Activated T-cell treated with anti-CD3 and anti-CD28 coated beads for 48 hours (primary cell): ENCODE measurements at places on chromosomes 7 and 10.

GRCh38 chr7:156071612-156072011 is 259.3 kb upstream of the SHH start:
- no peak for DNase-seq

DNA sequence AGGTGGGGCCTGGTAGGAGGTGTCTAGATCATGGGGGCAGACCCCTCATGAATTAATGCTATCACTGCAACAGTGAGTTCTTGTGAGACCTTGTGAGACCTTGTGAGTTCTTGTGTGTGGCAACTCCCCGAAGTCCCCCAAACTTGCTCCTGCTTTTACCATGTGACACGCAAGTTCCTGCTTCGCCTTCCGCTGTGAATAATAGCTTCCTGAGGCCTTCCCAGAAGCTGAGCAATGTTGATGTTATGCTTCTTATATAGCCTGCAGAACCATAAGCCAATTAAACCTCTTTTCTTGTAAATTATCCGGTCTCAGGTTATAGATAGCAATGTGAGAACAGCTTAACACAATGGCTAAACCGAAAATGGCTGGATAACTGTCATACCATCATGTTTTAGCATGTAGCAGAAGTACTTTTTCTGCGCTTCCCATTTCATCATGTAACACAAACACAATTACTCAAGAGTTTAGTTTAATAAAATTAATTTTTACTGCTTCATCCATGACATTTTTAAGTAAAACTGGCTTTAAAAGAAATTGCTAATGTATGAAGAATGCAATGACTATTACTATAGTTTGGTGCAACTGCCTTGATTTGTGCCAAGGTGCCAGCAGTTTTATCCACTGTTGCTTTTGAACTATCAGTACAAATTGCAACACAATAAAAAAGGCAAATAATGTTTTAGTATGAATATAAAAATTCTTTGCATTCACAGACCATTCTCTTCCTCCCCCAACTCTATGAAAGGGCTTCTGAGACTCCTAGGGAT is 87.7 kb upstream of the TMEM168 start:
- no peak for DNase-seq

- peak; percentile 10 for DNase-seq
These were observed at the start of gene PON3 for GRCh38 chr7:95396136-95397032. Gene PON3 (minus strand): TSS chr7:95396375. CDS start chr7:95396350, 25 bp downstream.

DNA sequence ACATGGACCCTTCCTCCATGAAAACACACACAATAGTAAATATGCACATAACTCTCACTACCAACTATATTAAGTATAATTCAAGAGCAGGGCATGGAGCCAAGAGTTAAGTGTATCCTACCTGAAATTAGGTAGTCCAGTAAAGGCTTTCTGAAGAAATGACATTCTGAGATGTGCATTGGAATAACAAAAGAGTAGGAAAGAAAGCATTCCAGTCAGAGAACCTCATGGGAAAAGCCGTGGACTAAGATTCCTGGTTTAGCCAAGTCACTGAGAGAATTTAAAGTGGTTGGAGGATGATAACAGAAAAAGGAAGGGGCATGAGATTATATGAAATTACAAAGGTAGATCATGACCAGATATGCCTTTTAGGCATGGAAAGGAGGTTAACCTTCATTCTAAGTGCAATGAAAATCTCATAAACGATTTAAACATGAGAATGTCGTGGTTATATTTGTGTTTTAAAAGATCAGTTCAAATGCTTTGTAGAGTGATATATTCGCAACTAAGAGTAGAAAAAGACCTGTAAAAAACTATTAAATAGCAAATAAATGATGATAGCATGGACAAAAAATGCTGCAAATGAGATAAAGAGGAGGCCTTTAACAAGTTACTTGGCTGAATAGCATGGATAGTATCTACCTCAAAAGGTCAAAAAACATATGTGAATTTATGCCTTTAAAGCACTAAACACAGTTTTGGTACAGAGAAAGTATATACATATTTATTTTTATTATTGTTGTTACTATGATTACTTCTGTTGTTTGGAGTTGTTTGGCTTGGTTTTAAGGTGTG is 767.4 kb upstream of the GHITM start:
- DNase-seq, result no peak

DNA sequence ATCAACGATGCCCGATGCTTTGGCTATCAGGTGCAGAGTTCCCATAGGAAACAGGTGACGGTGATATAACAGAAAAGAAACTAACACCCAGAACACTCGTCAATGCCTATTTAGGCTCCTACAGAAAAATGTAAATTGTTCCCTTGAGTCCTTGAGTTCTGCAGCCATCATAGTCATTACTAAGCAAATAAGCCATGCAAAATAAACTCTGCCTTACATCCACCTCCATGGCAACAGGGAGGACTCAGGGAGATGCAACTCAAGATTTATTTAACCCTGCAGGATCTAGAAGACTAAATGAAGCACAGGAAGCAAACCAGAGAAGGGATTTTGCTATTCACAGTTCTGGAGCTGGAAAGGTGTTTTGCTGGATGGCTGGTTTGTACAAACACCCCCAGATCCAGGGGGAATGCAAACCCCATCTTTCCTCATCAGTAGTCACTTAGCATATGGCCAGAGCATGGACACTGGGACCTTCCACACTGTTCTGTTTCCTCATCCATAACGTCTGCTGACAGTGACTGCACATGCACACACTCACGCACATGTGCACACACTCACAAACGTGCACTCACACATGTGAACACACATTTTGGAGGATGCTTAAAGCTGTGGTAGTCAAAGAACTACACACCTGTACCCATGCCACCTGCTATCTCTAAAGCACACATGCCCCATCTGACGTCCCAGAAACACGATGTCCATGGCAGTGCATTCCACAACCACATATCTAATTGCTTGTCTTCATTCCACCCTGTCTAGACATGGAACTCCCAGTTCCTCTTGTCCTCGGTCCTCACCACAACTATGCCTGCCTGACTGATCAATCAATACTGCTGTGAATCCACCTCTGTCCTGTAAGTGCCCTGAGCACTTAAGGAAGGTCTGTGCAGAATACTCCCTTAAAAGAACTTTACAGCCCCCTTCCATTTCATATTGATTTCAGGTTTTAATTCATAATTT is 178.2 kb downstream of the COBL start:
- no peak for DNase-seq

DNA sequence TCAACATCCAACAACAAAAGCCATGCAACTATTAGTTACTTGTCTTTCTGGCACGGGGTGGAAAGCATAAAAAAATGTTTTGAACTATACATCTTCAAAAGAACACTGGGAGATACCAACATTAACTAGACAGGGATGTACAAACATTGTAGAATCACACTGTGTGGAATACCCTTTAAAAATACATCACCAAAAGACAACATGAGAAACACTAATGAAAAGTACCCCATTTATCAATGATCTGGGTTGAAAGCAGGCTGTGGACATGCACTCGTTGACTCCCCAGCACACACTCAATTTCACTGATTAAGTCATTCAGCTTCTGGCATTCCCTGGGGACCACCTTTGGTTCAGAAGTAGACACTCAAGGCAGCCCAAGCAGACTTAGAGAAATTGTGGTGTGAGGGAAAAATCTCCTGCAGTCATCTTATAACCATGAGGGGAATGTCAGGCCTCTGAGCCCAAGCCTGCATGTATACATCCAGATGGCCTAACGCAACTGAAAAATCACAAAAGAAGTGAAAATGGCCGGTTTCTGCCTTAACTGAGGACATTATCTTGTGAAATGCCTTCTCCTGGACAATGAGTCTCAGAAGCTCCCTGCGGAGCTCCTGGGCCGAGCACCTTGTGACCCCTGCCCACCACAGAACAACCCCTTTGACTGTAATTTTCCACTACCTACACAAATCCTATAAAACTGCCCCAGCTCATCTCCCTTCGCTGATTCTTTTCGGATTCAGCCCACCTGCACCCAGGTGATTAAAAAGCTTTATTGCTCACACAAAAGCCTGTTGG is 53.0 kb downstream of the CACUL1 start:
- DNase-seq, result no peak

DNA sequence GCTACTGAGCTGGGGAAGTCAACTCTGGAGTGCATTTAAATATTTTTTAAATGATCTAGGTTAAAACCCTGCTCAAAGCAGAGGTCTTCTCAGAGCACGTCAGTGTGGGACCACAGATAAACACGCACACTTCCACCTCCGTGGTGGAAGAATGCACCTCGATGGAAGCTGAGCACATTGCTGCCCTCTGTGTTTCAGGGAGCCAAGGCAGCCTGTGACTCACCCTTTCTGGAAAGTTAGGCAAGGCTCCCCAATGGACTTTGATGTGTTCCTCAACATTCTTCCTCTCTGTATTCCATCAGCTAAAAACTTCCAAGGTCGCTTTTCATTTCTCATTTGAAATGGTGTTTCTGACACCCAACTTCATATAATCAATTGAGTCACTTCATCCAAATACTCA is 170.8 kb upstream of the KMT2E start:
- DNase-seq, result no peak

- DNase-seq, result no peak
These were observed 86.5 kb upstream of the PFKP start for GRCh38 chr10:2980791-2981360.

DNA sequence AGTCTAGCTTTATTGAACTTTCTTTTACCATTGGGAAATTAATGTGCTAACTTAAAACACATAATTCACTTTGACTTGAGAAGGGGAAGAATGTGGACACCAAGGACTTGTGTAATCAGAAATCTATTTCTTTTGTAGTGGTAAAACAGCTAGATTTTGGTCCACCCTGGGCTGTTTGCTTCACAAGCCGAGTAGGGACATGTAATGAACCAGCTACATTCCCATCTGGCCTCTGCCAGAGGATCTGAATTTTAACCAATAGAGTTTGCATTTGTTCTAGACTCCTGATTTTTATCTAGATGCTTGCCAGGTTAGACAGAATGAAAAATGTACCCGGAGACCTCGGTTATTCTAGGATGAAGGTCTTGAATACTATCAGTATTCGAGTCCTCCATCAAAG is 1.9 kb downstream of the CACNB2 start:
- no peak for DNase-seq

DNA sequence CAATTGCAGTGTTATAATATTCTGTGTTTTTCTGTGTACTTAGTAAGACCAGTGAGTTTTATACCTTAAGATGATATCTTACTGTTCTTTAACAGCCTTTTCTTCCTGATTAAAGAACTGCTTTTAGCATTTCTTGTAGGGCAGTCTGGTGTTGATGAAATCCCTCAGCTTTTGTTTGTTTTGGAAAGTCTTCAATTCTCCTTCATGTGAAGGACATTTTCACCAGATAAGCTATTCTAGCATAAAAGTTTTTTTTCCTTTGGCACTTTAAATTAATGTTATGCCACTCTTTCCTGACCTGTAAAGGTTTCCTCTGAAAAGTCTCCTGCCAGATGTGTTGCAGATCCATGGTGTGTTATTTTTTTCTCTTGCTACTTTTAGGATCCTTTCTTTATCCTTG is 1059.8 kb downstream of the LRMDA start:
- DNase-seq, result no peak

DNA sequence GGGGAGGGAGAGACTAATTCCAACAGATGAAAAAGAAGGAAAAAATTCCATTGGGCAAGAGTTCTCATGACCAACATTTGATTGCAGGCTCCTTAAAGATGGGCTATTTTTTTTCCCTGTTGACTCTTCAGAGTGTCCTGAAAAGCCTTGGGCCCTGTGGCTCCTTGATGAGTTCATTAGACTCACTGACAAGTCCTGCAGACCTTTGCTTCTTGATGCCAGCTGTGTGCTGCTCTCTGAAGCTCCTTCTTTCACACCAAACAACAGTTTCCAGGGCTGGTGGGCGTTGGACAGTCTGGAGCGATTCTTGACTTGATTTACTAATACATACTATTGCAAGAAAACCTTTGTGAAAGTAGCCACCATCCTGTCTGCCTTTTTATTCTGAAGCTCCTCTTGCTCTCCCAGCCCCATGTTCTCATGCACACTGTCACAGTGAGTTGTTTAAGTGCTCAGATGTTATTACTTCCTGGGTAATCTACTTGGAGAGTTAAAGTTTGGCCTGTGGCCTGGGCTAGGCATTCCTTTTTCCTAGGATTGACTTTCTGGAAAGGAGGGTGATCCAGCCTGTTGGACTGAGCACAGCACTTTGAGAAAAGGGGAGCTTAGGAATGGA is 250.3 kb downstream of the PTEN start:
- DNase-seq, result no peak

DNA sequence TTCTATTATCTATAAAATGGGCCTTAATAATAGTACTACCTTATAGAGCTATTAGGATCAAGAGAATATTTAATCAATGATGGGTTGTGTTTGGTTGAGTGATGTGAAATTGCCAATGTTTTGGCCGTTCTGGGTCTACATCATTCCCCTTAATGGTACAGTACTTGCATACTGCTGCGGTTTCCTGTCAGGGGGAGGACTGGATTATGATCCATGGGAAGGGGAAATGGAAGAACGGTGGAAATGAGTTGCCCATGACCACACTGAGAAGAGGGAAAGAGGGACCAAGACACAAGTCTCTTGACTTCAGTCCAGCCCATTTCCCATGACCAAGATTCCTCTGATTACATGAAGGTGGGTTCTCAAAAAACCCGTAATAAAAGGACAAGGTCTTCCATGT is 999 bp upstream of the MRPS24 start:
- DNase-seq, result no peak

- DNase-seq, result no peak
These were observed 39.7 kb upstream of the TNKS2 start for GRCh38 chr10:91758303-91759146.

DNA sequence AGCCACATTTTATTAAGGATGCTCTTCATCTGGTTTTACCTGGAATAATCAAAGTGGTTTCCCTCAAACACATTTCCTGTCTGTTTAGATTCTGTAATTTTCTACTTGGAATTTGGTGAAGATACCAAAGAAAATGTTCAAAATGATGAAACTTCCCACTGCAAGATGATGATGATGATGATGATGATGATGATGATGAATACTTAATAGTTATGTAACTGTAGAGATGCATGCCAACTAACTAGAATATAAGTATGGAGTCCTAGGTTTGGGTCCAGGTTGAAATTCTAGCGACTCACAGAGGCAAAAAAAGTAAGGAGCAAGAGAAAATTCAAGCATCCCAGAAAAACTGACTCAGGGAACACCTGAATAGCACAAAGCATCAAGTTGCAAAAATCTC is 104.0 kb upstream of the KIAA1217 start:
- DNase-seq, result no peak

- peak; percentile 43 for DNase-seq
These were observed 90.2 kb downstream of the DLG5 start for GRCh38 chr10:77836299-77836820.

GRCh38 chr7:27212497-27213432 is 12.9 kb upstream of the HOXA13 start:
- no peak for DNase-seq

DNA sequence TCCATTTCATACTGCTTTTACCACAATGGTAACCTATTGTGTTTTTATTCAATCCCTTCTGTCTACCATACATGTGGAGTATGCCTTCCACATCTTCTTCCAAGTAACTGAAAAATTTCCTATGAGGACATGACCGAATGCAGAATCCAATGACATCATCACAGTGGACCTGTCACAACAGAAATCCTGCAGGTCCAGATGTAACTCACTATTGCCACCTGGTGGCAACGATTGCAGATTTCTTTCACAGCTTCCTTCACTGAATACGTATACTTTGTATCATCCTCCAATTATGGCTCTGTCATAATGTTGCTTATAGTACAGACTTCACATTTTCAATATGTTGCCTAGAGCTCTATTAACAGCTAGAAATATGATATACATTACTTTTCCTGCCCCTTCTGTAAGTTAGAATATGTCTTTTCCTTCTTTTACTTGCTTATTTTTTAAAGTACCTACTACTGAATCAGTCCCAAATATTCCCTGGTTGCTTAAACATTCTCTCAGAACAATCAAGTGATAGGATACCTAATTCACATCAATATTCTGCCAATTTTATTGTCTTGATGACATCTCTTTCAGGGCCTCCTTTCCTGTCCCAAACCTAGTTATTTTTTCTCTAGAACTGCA is 45.4 kb downstream of the SLC13A1 start:
- peak; percentile 21 for DNase-seq
